Aorta (tissue), 5 donors: ENCODE measurements at places on chromosomes 3 and 15.
A peak's percentile ranks its signal among the peaks of the same experiment; 100 is the strongest.

DNA sequence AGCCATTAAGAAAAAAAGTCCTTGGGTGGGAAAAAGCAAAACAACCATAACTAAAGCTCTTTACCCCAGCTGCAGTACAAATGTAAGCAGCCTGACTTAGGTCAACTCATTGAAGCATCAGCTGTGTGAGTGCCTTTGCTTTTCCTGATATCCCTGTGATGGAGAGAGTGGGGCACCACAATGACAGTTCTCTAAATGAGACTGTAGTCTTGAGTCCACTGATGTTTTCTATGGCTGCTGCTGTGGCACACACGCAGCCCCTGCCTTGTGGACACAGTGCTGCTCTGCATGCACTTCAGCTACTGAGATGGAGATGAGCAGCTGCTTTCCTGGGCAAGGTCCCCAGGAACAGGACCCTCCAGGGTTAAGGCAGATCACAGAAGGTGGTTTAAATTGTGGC lies 173.2 kb downstream of the KCNAB1 start:
- H3K4me3 ChIP-seq, result no peak overlapping the region
- no peaks in the 10 kb centered on the region for H3K4me1 ChIP-seq
- no peak for DNase-seq
- no peak overlapping the region for H3K27ac ChIP-seq
- H3K27me3 ChIP-seq, result no peaks in the 10 kb centered on the region

GRCh38 chr3:128841926-128842920 lies 37.2 kb upstream of the ACAD9 start:
- DNase-seq, result no peak
- no peaks in the 10 kb centered on the region for H3K27me3 ChIP-seq
- H3K4me3 ChIP-seq, result no peak overlapping the region
- no peaks in the 10 kb centered on the region for H3K36me3 ChIP-seq

- H3K4me3 ChIP-seq, result no peak overlapping the region
- H3K4me1 ChIP-seq, result peaks cover 5% of the 10 kb centered on the region
- no peaks in the 10 kb centered on the region for H3K27me3 ChIP-seq
Measured at GRCh38 chr15:85587707-85588411, 206.9 kb downstream of the KLHL25 start.

DNA sequence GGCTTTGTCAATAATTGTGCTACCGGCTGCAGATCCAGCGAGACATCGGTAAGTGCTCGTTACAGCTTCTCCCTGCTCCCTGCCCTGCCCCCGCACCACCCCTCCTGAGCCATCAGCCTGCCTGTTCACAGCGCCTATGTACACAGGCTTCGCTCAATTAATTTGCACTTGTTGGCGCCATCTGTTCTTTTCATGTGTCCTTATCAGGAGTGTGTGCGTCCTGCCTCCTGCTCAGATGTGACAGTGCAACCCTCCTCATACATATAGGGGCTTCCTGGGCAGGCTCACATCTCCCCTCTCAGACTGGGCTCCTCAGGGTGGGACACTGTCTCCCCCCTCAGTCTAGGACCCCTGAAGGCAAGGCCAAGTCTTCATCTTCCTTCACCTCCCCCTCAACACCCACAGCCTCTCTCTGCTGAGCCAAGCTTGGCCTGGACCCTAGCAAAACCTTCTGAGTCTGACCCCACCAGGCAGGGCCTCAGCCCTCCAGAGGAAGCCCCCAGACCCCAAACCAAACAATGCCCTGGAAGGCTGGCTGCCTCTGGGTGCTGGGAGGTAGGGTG lies 54.9 kb downstream of the CYP11A1 start:
- no peak overlapping the region for H3K27ac ChIP-seq
- H3K4me1 ChIP-seq, result no peaks in the 10 kb centered on the region
- no peak for DNase-seq
- no peaks in the 10 kb centered on the region for H3K36me3 ChIP-seq
- no peaks in the 10 kb centered on the region for H3K27me3 ChIP-seq
- H3K4me3 ChIP-seq, result no peak overlapping the region

GRCh38 chr15:67076147-67076843 lies 10.9 kb downstream of the SMAD3 start:
- no peaks in the 10 kb centered on the region for H3K36me3 ChIP-seq
- no peaks in the 10 kb centered on the region for H3K27me3 ChIP-seq
- peaks cover 12% of the 10 kb centered on the region for H3K4me1 ChIP-seq
- no peak overlapping the region for H3K27ac ChIP-seq
- DNase-seq, result peak; percentile 80

DNA sequence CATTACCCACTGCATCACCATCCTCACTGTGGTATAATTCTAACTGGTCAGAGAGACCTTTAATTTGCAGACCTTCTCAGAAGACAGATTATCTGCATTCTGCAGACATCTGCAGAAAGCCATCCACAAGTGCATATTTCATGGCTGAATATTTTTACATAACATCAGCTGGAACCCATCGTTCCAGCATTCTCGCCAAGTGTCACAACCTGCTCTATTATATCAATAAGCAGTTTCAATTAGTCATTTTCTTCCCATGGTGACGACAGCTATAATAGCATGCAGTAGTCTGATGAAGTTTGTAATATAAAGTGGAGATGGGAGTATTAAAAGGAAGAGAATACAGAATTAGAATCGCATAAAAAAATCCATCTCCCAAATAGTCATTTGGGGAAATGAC lies 334.7 kb downstream of the FHIT start:
- H3K36me3 ChIP-seq, result no peaks in the 10 kb centered on the region
- no peaks in the 10 kb centered on the region for H3K27me3 ChIP-seq
- no peak overlapping the region for H3K27ac ChIP-seq
- DNase-seq, result no peak
- H3K4me1 ChIP-seq, result no peaks in the 10 kb centered on the region

- no peak for DNase-seq
- H3K27ac ChIP-seq, result no peak overlapping the region
- no peaks in the 10 kb centered on the region for H3K36me3 ChIP-seq
- H3K4me1 ChIP-seq, result no peaks in the 10 kb centered on the region
- H3K4me3 ChIP-seq, result no peak overlapping the region
Measured at GRCh38 chr3:87801409-87801808, 257.4 kb downstream of the CGGBP1 start.

GRCh38 chr3:167198949-167199600 lies 181.0 kb downstream of the ZBBX start:
- no peaks in the 10 kb centered on the region for H3K27me3 ChIP-seq
- H3K27ac ChIP-seq, result no peak overlapping the region
- no peaks in the 10 kb centered on the region for H3K36me3 ChIP-seq
- H3K4me1 ChIP-seq, result no peaks in the 10 kb centered on the region

DNA sequence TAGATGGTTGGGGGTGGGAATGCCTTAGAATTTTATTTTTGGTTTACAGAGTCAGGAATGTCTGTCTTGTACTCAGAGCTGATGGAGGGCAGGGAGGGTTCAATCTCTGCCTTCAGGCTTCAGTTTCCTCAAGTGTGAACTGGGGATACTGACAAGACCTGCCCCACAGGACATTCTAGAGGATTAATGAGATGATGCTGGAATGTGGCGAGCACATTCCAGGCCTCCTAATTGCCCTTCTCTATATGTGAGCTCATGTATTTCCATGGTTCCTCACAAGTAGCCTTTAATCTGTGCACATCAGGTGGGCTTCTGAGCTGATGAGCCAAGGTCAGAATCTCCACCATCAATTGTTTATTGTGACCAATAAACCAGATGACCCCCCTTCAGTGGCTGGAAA lies 90.4 kb downstream of the CACNA2D3 start:
- H3K27ac ChIP-seq, result no peak overlapping the region
- no peak for DNase-seq
- no peaks in the 10 kb centered on the region for H3K27me3 ChIP-seq
- H3K4me3 ChIP-seq, result no peak overlapping the region
- H3K36me3 ChIP-seq, result no peaks in the 10 kb centered on the region

DNA sequence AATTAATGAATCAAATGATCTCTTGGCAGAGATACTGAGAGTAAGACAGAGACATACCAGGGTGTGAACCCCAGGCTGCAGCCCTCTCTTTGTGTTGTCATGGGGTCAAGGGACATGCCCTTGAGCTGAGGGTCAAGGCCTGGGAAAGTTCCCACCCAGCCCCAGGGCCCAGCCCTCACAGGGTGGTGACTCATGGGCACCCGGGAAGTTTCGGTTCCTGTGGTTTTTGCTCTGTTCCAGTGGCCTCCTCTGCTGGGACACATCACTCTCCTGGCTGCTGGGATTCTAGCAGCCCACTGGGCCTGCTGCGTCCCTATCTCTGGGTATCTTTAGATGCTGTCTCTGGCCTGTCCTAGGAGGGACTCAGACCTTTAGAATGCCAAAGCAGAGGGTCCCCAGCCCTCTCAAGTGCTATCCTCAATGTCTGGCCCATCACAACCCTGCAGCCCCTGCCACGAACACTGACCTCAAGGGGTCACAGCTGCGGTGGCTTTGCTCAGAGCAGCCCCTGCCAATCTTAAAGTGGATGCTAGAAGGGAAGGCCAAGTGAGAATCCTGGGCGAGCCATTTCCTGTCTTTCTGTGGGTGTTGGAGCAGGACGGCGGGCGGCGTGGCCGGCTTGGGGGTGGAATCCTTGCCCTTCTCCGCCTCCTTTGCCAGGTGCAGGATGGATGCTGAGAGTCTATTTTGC lies 148.4 kb upstream of the TLE3 start:
- no peak overlapping the region for H3K4me3 ChIP-seq
- peak; percentile 77 for DNase-seq
- no peak overlapping the region for H3K27ac ChIP-seq
- H3K27me3 ChIP-seq, result no peaks in the 10 kb centered on the region
- no peaks in the 10 kb centered on the region for H3K4me1 ChIP-seq

GRCh38 chr15:27353856-27354255 lies 382.9 kb downstream of the GABRG3 start:
- no peaks in the 10 kb centered on the region for H3K36me3 ChIP-seq
- H3K27me3 ChIP-seq, result no peaks in the 10 kb centered on the region
- H3K27ac ChIP-seq, result no peak overlapping the region
- no peak for DNase-seq

- H3K4me1 ChIP-seq, result no peaks in the 10 kb centered on the region
- H3K27me3 ChIP-seq, result no peaks in the 10 kb centered on the region
- no peaks in the 10 kb centered on the region for H3K36me3 ChIP-seq
- no peak overlapping the region for H3K27ac ChIP-seq
- peak; percentile 90 for DNase-seq
- no peak overlapping the region for H3K4me3 ChIP-seq
Measured at GRCh38 chr3:126926684-126927400, 56.1 kb upstream of the PLXNA1 start.

DNA sequence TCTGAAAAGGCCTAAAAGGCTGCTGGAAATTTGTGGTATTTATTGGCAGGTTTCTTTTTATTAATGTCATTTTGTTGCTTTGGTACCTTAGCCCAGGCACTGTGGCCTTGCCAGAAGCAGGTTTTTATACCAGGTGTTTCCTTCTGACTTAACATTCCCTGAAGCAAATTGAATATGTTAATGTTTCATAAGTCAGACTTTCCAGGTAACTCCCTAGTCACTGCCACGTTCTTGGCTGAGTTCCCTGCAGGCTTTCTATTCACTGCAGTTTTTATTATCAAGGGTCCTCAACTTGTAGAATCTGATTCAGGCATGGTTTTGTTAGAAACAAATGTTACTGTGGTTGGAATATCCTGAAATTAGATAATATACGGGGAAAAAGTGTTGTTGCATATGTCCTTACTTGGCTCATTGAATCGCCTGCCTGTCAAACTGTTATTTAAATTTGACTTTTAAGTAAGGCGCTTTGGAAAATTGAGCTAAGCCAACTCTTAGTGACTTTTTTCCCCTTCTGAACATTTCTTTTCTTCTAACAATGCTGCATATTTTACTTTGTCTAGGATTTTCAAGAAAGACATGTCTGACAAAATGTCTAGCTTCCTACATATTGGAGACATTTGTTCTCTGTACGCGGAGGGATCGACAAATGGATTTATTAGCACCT lies 22.9 kb downstream of the ITPR1 start:
- peaks cover 10% of the 10 kb centered on the region for H3K4me1 ChIP-seq
- no peaks in the 10 kb centered on the region for H3K27me3 ChIP-seq
- peak overlapping the region; percentile 91 for H3K27ac ChIP-seq
- no peak for DNase-seq

GRCh38 chr3:50303013-50303815 lies at the start of gene HYAL1:
TSS of gene HYAL1 (minus strand) at chr3:50303574. CDS start at chr3:50302956, 618 bp downstream.
- H3K27me3 ChIP-seq, result no peaks in the 10 kb centered on the region
- H3K36me3 ChIP-seq, result no peaks in the 10 kb centered on the region
- H3K4me1 ChIP-seq, result no peaks in the 10 kb centered on the region
- no peak within 1 kb of the TSS for H3K4me3 ChIP-seq
- peak; percentile 57 for DNase-seq

GRCh38 chr15:78437107-78437761 lies 782 bp upstream of the IREB2 start:
- H3K36me3 ChIP-seq, result peaks cover 4% of the 10 kb centered on the region
- peak overlapping the region; percentile 23 for H3K4me3 ChIP-seq
- DNase-seq, result no peak
